Hypothalamus (tissue), 51 donors: ENCODE measurements at places on chromosomes 3 and 15.
A peak's percentile ranks its signal among the peaks of the same experiment; 100 is the strongest.

DNA sequence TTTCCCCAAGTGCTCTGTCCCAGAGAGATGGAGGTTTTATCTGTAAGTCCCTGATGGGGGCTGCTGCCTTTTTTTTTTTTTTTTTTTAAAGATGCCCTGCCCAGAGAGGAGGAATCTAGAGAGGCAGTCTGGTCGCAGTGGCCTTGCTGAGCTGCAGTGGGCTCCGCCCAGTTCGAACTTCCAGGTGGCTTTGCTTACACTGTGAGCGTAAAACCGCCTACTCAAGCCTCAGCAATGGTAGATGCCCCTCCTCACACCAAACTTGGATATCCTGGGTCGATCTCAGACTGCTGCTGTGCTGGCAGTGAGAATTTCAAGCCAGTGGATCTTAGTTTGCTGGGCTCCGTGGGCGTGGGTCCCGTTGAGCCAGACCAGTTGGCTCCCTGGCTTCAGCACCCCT lies 51.6 kb downstream of the SLC2A2 start:
- no peak for DNase-seq

GRCh38 chr3:186680869-186681268 lies 15.1 kb downstream of the HRG start:
- DNase-seq: no peak

GRCh38 chr15:26051761-26052675 lies 188.9 kb upstream of the ATP10A start:
- no peak for DNase-seq

GRCh38 chr15:101191242-101191641 lies 60.6 kb downstream of the CHSY1 start:
- no peak for DNase-seq

DNA sequence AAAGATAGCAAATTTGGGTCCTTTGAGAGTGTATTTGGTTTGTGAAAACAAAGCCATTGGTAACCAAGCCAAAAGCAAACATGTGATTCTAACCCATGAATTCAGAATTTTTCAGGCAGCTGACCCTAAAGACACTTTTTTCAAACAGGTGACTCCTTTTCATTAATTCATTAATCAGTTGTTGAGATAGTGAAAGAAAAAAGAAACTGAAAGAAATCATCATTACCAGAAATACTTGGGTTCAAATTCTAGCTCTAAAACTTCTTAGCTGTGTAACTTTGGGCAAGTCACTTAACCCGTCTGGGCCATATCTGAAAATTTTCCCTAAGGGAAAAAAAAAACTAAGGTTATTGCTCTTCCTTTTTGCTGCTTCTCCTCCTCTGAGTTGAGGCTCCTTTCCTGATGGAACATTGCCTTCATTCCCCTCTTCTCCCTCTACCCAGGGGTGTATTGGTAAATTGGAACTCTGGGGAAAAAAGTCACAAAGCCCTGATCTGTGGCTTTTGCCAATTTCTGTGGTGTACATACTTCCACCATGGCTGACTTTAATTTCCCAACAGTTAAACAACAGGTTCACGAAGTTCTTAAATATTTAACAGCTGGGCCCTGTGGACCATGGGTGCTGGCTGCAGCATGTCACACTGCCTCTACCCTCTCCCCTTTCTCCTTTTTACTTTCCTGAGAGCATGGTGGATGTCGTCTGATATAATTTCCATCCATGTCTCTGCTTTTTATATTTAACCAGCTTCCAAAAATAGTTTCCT lies 120.3 kb downstream of the ASB7 start:
- DNase-seq: no peak

GRCh38 chr15:55960946-55961345 lies 32.5 kb downstream of the NEDD4 start:
- DNase-seq: no peak

DNA sequence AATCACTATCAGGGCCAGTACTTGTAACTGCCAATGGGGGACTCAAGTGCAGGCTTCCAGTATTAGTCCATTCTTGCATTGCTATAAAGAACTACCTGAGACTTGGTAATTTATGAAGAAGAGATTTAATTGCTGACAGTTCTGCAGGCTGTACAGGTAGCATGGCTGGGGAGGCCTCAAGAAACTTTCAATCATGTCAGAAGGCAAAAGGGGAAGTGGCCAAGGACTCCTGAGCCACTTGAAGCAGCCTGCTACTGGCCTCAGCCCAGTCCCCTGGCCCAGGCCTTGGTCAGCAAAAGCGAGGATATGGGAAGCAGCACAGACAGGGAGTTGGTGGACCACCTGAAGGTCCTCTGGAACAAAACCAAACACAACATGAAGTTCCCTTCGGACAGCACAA lies 29.2 kb upstream of the OR5K1 start:
- no peak for DNase-seq

DNA sequence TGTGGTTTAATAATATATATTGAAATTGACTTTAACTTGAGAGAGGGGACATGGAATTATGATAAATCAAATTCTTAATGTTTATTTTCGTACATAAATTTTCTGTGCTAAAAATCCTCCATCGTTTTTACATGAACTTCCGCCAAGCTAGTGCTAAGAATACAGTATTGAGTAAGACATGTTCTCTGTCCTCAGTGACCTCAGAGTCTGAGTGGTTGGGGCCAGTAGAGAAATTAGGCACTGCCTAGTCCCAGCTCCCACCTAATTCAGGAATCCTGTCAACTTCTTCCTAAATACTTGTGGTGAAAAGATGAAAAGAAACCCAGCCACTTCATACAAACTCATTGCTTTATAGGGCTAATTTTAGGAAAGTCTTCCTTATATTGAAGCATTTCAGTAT lies 110.3 kb downstream of the PPP2R3A start:
- no peak for DNase-seq

- DNase-seq: peak; percentile 60
Measured at GRCh38 chr3:69080233-69080920, at the start of gene UBA3. Gene UBA3, minus strand, starts transcription at chr3:69080365. Its CDS starts 12 bp downstream, at chr3:69080353.

DNA sequence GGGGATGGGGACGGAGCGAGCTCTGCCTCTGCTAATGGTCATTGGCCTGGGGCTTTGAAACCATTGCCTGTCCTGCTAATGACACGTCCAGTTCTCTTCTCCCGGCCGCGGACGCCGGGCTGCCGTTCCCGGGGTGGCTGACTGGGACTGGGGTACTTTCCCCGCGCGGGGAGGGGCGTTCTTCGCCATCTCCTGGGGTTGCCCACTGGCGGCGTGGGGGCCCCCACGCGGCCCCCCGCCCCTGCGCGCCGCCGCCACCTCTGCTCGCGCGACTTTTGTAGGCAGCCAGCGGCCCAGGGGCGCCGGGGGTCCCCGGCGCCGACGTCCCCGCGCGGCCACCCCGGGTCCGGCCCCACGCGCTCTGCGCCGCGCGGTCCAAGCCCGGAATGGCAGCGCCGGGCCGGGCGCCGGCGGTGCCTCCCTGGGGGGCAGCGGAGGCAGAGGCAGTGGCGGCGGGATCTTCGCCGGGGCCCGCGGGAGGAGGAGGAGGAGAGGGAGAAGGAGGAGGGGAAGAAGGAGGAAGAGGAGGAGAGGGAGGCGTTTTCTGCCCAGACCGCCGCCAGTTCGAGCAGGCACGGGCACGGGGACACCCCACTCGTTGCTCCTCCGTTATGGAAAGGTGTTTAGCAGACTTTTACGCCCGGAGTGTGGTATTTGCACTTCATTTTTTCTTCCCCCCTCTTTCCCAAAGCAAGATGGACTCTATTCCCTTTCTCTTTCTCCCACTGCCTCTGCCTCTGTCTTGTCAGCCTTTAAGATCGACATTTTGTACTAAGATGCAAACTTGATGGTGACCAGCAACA lies 2.3 kb downstream of the BBX start:
- peak; percentile 12 for DNase-seq

DNA sequence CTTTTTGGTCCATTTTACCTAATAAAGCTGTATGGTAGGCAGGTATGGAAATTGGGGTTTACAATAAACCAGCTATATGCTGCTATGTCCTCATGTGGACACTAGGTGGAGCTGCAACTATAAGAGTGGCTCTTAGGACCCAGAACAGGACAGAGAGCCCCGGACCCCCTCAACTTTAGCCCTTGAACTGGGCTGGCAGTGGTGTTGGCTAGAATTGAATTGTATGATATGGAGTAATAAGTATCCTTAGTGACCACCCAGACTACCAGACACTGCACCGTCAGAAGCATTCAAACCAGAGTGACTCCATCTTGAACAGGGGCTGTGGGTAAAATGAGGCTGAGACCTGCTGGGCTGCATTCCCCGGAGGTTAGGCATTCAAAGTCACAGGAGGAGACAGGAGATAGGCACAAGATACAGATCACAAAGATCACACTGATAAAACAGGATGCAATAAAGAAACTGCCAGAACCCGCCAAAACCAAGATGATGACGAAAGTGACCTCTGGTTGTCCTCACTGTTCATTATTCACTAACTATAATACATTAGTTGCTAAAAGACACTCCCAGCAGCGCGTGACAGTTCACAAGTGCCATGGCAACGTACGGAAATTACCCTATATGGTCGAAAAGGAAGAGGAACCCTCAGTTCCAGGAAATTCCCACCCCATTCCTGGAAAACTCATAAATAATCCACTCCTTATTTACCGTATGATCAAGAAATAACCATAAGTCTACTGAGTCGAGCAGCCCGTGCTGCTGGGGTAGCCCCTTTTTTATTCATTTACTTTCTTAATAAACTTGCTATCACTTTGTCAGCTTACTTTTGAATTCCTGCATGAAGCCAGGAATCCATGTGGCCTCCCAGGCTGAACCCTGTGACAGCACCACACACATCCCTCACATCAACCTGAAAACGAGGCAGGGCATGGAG lies 68.7 kb upstream of the BLM start:
- no peak for DNase-seq

GRCh38 chr3:82114589-82114988 lies 353.1 kb upstream of the GBE1 start:
- DNase-seq: no peak

GRCh38 chr15:70095408-70096214 lies 2.1 kb downstream of the TLE3 start:
- DNase-seq: no peak

DNA sequence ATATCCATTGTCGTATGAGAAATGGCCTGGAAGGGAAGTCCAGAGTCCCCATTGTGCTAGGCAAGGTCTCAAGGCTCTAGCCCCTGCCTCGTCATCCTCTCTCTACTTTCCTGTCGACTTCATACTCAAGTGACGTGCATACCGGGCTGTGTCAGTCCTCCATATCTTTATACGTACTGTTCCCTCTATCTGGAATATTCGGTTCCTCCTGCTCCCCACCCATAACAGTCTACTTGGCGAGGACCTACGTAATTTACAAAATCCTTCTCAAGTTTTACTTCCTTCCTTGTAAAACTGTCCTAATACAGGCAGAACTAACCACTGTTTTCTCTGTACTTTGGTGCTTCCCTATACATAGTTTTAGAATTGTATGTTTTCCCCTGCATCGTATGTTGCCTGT lies 2.2 kb upstream of the ALPK3 start:
- no peak for DNase-seq

- no peak for DNase-seq
Measured at GRCh38 chr3:75126556-75126955, 512.1 kb upstream of the CNTN3 start.

DNA sequence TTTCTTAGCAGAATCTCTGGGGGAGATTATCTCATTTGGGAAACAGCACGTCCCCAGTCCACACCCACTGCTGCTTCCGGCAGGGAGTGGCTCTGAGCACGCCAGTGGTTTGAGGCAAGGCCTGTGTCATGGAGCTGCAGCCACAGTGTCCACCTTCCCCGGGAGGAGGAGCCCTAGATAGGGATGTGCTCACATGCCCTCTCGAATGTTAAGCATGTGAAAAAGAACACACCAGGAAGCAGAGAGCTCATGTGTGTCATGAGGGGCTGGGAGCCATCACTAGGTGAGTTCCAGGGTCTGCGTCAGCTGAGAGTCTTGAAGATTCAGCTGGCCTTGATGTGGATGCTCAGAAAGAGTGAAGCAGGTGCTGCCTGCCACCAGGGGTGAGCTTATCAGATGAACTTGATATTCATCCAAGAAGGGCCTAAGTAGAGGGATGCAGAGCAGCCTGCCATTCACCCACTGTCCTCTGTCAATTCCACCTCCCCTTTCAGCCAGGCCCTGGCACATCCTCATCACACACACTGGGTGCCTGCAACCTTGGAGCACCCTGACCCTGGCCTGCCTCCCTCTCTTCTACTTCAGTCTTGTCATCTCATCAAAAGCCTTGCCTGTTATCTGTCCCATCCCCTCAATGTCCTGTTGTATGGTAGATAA lies 16.3 kb downstream of the ITGA11 start:
- no peak for DNase-seq

- no peak for DNase-seq
Measured at GRCh38 chr3:10344147-10344943, 23.4 kb upstream of the SEC13 start.

GRCh38 chr15:75508840-75509532 lies 57.5 kb upstream of the SIN3A start:
- DNase-seq: no peak

GRCh38 chr3:8182904-8183303 lies 318.7 kb upstream of the LMCD1 start:
- no peak for DNase-seq

- no peak for DNase-seq
Measured at GRCh38 chr15:40290918-40291574, 8.2 kb upstream of the ANKRD63 start.

- DNase-seq: peak; percentile 73
Measured at GRCh38 chr3:126287536-126288241, 69.5 kb downstream of the KLF15 start.

DNA sequence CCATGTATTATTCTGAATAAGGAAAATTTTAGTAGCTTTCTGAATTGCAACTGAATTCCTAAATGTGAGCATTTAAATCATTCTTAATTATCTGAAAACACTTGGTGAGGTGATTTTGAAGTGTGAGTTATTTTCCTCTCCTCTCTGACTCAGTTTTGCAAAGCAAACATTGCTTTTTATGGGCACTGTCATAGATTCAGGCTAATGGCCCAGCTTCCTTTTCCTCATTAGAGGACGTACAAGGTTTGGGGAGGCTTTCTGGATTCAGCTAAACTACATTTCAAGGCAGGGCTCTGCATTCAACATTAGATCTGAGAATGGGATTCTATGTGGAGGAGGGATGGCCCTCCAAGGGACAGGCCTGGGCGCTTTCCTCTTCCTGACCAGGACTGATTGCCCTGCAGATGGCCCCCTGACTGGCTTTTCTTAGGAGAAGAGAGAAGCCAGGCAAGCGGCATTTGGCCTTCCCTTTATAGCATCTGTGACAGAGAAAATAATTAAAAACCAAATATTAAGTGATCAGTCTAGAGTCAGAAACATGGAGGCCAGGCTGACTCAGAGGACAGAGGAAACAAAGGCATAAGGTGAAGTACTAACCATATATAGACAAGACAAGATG lies 53.0 kb upstream of the STXBP5L start:
- no peak for DNase-seq

DNA sequence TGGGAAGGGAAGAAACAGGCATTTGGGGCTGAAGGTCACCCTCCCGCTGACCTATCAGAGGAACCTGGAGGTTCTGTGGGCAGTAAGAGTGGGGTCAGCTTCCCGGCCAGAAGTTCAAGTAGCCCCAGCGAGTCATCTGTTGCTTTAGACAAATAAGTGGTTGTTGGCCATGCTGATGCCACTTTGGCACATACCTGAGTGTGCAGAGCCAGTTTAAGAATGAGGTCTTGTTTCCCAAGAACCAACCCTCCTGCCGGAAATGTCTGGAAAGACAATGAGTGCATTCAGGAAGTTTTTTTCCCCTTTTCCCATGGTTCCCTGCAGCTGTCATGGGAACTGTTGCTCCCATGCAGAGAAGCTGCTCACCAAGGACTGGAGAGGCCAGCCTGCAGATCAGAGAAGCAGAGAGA lies 166.7 kb downstream of the ZNF621 start:
- DNase-seq: no peak

GRCh38 chr3:81496407-81497104 lies 264.9 kb downstream of the GBE1 start:
- no peak for DNase-seq
